ENCODE measurements at places on chromosomes 3 and 15.
A peak's percentile ranks its signal among the peaks of the same experiment; 100 is the strongest.

- DNase-seq, result no peak
These were observed 301.4 kb upstream of the CNTN6 start for GRCh38 chr3:791442-791841.

GRCh38 chr3:173932624-173933023 lies 535.1 kb downstream of the NLGN1 start:
- DNase-seq, result no peak

DNA sequence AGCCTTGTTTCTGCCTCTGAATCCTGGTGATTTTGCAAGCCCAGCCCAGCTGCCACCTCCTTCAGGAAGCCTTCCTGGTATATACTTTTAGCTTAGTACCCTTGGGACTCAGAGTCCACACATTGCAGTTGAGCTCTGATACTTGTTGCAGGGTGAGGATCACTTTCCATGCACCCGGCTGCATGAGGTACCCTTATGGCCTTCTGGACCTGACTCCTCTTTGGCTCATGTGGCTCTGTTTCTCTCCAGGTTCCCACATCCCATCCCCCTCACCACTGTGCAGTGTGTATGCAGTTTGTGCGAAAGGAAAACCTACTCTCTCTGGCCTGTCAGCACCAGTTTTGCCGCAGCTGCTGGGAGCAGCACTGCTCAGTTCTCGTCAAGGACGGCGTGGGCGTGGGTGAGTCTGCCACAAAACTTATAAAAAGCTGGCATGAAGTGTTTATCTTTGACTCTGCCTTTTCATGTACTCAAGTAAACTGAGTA lies 23.1 kb upstream of the P4HTM start:
- no peak for DNase-seq

DNA sequence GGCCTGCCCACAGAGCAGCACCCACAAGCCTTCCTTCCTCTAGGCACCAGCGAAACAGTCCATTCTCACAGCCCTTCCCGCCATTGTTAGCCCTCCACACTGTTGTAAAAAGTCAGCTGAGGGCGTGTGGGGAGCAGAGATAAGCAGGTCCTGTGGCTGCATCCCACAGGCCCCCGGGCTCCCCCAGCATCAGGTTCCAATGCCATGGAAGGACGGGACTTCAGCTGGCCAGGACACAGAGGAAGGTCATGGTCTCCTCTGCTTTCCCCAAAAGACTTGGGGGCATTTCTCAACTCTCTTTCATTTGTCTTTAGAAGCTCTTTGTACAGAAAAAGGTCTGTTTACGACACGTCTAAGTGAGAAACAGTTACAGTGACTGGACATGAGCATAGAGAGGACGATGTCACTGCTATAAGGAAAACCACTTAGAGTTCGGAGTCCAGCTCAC lies 85.2 kb upstream of the HERC1 start:
- no peak for DNase-seq

DNA sequence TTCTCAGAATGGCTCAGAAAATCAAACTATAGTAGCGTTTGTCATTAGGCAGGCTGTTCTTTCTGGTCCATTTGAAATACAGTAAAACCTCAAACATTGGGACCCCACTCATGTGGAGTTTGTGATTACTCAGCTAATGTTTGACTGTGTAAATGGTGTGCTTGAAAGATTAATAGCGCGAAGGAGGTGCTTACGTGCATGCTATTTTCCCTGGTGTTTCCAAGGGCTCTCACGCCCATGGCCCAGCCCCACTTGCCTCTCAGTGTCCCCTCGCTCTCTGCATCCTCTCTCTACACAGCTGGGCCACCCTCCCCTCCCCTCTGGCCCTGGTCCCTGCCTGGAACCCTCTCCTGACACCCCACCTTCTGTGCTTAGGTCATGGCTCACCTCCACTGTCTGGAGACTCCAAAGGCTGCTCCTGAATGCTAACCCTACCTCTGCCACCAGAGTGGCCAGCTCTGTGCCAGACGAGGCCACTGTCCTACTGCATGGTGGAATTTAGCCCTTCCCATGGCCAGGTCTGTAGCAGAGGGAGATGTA lies 194.2 kb downstream of the PLCL2 start:
- no peak for DNase-seq

- DNase-seq, result peak; percentile 56
These were observed 68.9 kb downstream of the SMAD3 start for GRCh38 chr15:67134067-67134838.

Measured in activated effector memory CD4-positive, alpha-beta T cell treated with Interleukin-2 at 50 U/mL for 16 hours (primary cell).